ENCODE measurements at places on chromosomes 12 and 14.

DNA sequence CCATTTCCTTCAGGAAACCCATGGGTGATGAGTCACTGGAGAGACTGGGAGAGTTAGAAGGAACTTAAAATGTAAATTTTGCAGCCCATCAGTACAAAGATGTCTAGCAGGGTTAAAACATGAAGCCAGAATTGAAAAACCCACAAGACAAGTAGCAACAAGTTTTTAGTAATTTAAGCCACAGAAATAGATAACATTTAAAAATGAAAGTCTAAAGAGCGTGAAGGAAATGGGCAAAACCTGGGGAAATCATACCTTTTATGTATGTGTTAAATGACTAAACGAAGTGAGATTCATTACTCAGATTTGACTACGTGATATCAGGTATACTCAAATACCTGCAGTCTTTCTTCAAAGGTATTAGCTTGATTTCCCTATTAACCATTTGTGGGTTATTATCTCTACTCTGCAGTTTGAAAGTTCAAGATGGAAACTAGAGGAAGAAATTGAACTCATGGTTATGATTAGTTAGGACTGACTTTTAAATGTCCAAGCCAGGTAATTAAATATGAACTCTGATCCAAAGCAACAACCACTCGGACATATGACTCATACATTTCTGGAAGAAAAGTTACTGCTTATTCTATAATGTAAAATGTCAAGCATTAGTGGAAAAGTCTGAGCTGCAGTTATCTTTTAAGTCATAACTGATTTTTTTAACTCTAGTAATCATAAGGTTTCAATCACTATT, 84.1 kb downstream of the ITPR2 start:
- no peak for DNase-seq

DNA sequence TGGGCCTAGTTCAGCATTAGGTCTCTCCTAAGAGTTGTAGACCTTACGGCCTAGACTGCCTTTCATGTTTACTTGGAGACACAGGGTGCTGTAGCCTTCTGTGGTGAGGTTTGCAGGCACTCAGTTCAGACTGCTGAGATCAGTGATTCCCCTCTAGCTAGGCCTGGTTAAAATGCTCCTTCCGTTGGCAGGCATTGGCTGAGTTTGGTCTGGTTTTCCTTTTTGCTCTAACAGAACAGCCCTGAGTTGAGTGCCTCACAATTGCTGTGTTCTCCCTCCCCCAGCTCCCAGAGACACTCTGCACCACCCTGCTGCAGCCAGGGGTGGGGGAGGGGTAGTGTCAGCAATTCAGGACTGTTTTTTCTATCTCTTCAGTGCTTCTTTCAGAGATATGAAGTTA, 178.9 kb upstream of the DYRK2 start:
- DNase-seq: no peak

DNA sequence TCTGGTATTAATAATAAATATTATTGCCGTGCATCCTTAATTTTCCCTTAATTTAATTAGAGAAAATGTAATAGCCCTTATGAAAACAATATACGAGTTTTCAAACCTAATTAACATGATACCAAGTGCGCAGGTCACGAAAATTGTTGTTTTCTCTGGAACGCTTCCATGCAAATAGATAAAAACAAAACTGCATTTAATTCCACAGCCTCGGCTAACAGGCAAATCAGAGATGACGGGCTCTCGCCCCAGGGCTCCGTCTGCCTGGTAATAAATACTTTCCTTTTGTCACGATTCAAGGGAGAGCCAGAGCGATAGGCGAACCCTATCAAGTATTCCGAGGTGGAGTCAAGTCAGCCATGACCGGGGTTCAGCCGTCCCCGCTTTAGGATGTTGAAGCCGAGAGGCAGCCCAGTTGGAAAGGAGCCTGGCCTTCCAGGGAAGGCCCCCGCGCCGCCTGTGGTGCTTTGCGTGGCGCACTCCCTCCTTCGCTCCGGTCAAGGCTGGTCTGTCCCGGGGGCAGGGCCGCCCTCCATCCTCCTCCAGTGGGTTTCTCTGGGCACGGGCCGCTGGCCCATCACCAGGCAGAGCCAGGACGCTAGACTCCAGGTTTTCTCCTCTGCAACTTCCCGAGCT, 137.8 kb upstream of the GSC start:
- no peak for DNase-seq

- DNase-seq: no peak
Measured at GRCh38 chr12:131471946-131472732, 238.8 kb upstream of the SFSWAP start.

DNA sequence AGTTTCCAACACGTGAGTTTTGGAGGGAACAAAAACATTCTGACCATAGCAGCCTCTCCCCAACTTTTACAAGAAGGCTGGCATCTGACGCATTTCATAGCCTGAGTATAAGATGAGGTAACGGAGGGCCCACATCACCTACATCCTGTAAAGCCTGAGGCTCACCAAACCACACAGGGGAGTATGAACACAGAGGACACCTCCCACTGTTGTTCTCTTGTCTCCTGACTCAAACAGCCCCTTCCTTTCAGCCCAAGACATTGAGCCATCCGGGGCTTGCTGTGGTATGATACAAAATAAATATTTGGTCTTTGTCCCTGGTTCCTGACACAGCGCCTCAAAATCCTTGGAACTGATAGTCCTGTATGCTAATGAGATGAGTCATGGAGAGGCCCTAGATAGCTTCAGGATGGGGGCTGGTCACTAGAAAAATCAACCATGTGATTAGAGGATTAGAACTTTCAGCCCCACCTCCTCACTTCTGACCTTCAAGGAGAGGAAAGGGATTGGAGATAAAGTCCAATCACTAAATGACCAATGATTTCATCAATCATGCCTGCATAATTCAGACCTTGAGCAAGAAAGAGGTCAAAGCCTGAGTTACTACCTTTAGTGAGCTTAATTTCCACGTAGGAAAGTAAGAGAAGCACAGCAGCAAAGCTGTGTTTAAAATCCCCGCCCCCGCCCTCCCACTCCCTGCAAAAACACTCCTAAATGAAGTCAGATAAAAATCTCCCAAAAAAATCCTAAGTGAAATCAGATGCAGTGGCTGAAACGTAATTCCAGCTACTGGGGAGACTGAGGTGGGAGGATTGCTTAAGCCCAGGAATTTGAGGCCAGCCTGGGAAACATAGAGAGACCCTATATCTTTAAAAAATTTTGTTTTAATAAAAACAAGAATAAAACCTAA, 236.4 kb downstream of the PCNX1 start:
- DNase-seq: no peak

DNA sequence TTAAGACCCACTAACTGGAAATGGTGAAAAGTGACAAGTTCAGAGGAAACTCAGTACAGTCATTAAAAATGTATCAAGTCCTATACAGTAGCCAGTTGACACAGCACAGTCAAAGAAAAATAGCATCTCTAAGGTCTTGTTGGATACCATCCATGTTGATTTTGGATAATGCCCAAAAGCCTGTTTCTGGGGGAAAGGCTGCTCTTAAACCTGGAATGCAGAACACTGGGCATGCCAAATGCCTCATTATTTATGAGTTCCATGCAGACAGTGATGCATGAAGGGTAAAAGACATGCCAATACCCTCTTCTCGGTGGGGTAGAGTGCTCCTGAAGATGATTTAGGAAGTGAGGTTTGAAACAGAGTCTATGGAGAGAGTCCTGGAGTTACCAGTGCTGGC, 29.6 kb downstream of the KCNK13 start:
- DNase-seq: no peak

GRCh38 chr12:84594157-84594556, 318.4 kb downstream of the SLC6A15 start:
- no peak for DNase-seq

GRCh38 chr14:100747021-100747586, 20.4 kb downstream of the DLK1 start:
- DNase-seq: no peak

DNA sequence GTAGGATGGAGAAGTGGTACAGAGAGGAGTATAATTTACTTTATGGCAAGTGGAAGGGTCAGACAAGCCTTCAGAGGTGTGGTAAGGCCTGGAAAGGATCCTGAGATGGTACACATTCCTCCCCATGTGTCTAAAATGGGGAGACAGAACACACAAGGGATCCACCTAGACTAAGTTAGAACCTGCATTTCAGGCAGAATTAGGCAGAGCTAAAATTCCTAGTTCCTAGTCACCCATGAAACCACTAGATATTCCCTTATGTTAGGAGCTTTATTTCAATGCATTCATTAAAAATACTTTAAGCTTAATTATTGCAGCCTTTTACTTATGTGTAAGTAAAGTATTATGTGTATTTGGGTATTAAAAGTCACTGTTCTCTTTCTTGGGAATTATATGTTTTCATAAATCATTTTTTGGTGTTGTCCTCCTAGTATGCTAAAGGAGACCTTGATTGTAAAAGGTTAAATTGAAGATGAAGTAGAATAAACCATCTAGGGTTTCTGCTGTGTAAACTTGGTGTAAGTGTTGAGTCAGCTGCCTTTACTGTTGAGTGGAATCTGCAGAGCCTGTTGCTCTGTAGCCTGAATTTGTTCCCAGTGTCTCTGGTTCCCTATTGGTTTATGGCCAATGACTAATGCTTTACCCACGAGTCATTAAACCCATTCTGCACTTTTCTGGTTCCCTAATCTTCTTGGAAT, 423.2 kb downstream of the ATP23 start:
- no peak for DNase-seq

DNA sequence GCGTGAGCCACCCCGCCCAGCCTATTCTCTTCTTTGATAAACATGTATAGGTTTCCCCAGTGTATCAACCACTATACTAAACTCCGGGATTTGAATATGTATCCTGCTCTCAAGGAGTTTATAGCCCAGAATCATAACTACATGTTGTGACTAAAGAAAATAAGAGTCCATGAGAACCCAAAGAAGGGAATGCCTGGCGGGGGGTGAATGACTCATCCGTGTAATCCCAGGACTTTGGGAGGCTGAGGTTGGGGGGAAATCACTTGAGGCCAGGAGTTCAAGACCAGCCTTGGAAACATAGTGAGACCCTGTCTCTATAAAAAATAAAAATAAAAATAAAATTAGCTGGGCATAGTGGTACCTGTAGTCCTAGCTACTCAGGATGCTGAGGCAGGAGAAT, 57.2 kb downstream of the SIX6 start:
- DNase-seq: no peak

DNA sequence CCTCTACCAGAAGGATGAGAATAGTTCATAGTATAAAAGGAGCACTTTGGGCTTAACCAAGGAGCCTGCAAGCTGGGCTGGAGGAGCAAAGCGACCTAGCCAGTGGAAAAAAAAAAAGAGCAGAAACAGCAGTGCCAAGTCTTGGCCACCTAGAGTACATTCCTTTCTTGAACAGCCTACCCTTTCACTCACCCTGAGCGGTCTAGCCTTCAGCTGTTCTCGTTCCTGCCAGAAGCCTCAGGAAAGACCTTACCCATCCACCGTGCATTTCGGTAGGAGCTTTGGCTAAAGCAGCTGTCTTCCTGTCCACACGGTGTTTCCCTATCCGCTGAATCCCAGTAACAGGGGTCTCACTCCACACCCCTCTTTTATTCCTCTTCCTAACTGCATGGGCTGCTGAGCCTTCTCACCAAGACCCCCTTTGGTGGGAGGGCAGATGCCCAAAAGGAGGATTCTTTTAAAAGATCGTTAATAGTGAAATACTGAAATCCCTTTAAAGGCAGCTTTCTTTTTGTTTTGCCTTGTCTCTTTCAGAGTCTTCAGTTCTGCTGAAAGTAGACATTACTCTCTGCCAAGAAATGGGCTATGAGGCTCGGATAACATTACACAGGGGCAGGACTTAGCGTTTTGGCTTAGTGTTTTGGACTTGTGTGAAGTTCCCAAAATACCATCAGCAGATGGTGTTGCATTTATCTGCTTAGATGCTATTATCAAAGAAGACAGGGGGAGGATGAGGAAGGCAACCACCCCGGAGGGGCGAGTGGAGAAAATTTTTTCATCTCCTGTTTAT, 88.5 kb upstream of the METAP2 start:
- no peak for DNase-seq

- no peak for DNase-seq
Measured at GRCh38 chr12:4951601-4952000, 41.9 kb downstream of the KCNA1 start.

DNA sequence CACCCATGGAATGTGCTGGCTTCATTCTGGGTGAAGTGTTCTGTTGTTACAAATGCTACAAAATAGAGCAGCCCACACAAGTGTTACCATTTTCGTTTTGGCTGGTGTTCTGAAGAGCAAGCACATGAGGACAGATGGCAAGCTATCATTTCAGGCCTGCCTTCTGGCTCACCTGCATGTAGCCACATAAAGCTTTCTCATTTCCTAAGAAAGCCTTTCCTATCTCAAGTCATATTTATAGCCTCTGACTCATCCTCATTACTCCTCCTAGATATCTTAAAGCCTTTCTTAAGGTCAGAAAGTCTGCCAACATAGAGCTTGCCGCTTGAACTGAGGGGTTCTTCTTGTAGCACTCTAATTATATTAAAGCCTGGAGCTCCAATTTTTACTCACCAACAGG, 89.0 kb downstream of the PTPRR start:
- DNase-seq: no peak

GRCh38 chr14:52733824-52734223, 3.9 kb downstream of the STYX start:
- DNase-seq: no peak

DNA sequence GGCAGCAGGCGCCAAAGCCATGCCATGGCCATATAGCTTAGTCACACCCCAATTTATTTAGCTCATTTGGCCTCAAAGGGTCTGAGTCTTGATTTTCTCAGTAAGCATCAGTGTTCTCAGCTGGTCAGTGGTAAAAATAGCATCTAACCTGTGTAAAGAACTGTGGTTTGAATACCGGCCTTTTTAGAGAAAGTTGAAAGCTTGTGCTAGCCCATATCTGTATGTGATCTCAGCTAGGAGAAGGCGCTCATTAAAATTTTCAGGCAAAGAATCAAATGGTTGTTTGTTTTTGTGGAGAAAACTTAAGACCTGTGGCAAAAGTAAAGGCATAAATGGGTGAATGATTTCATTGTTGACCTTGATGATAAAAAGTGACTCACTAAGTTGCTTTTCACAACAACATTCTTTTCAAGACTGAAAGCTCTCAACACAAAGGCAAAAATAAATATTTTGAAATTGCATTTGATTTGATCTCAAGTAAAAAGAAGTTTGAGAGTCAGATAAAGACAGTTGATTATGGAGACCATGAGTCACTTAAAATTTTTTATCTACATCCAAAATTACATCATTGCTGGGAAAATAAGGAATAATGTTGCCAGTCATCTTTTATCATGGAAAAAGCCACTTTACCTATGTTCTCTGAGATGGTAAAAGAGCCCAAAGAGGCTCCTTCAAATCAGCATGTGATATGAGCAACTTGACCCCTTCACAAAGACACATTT, 128.5 kb upstream of the RGS6 start:
- DNase-seq: no peak

GRCh38 chr12:44372259-44372658, 503.9 kb downstream of the NELL2 start:
- no peak for DNase-seq

GRCh38 chr12:81022531-81022930, 55.3 kb upstream of the ACSS3 start:
- DNase-seq: no peak

Measured in mucosa of descending colon (tissue), 3 donors.